ENCODE measurements at places on chromosomes 7 and 10. TPM values are rescaled to one million over a fixed set of nuclear protein-coding genes. Genes with fewer than 3 reads are reported as not detected.

Gene MYL7
- total RNA-seq: not detected

Gene GFRA1
- not detected for total RNA-seq

Gene NUP205
- total RNA-seq: 56.3 TPM

Gene NEURL1
- total RNA-seq: 1.1 TPM

Gene FAM171A1
- 2.4 TPM for total RNA-seq

Gene EBLN1
- total RNA-seq: not detected

Gene ARHGAP22
- total RNA-seq: 0.42 TPM

Gene ABCB1
- 1.2 TPM for total RNA-seq

Gene CRHR2
- not detected for total RNA-seq

Gene SFMBT2
- 21.2 TPM for total RNA-seq

Gene PNLIPRP3
- not detected for total RNA-seq

Gene STEAP2
- total RNA-seq: not detected

Gene CCDC186
- total RNA-seq: 60.1 TPM

Gene CYP3A4
- not detected for total RNA-seq

Gene AASS
- 3.1 TPM for total RNA-seq

Gene GPC2
- 7.0 TPM for total RNA-seq

Gene HK1
- total RNA-seq: 86.4 TPM

Gene PAX2
- total RNA-seq: not detected

DNA sequence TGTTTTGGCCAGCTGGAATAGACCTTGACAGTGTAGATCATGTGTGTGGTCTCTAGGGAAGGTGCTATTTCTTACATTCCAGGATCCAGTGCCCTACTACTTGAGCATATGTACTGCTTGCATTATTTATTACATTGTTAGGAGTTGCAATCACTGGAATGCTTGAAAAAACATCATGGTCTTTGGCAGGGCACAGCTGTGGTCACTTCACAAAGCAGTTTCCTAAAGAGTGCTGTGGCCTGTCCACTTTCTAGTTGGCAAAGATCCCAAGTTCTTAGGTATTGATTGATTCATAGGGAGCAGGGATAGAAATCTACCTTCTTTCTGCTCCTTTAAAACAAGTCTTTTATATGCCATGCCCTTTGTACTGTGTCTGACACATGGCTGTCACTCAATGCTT lies 4.6 kb downstream of the C7orf25 start:
- DNase-seq: no peak

GRCh38 chr7:70566671-70567070 lies 565.3 kb upstream of the GALNT17 start:
- no peak for DNase-seq

- DNase-seq: no peak
Observed at GRCh38 chr7:52944921-52945320, 90.5 kb upstream of the POM121L12 start.

DNA sequence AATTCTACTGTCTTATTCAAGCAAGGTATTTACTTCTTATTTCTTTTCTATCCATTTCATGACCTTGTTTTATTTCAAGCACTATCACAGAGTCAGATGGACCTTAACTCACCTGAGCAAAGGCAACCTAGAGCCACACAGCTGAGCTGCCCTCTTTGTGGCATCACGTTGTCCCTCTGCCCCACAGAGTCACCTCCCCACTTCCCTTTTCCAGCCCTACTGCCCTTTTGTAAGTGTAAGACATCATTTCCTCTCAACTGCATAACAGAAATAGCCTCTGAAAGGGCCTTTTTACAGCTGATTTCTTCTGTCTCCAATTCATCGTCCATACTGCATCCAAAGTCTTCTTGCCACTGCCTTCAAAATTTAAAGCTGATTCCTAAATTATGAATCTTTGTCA lies 946.0 kb downstream of the NRG3 start:
- no peak for DNase-seq

GRCh38 chr7:21912305-21912704 lies 33.4 kb downstream of the CDCA7L start:
- no peak for DNase-seq

- DNase-seq: no peak
Observed at GRCh38 chr10:80444124-80444523, 10.0 kb upstream of the TSPAN14 start.

- no peak for DNase-seq
Observed at GRCh38 chr10:95403700-95404461, 113.1 kb upstream of the PDLIM1 start.

DNA sequence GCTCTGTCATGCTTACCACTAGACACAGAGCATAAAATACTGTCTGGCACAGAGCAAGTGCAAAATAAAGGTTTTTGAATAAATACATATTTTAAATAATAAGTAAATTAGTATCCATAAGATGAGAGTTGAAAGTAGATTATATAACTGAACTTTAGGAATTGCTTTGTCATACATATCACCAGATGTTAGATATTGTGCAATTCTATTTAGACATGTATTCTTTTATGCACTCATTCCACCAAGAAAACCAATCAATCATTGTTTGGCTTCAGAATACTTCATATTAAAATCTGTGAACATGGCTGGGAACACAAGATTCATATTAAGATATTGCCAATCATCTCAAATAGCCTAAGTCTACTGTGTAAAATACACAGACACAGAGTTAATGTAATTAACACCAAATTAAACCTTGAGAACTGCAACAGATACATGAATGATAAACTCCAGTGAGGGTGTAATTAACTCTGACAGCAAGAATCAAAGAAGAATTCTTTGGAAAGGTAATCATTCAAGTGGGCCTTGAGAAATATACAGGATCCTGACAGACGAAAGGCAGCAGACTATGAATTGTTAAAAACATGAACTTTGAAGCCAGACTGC lies 201.0 kb upstream of the PTN start:
- DNase-seq: no peak

GRCh38 chr10:80165173-80165572 lies 32.6 kb downstream of the PLAC9 start:
- no peak for DNase-seq

- DNase-seq: no peak
Observed at GRCh38 chr10:3045471-3046209, 21.7 kb upstream of the PFKP start.

- no peak for DNase-seq
Observed at GRCh38 chr10:94626476-94626875, 57.1 kb upstream of the CYP2C18 start.

DNA sequence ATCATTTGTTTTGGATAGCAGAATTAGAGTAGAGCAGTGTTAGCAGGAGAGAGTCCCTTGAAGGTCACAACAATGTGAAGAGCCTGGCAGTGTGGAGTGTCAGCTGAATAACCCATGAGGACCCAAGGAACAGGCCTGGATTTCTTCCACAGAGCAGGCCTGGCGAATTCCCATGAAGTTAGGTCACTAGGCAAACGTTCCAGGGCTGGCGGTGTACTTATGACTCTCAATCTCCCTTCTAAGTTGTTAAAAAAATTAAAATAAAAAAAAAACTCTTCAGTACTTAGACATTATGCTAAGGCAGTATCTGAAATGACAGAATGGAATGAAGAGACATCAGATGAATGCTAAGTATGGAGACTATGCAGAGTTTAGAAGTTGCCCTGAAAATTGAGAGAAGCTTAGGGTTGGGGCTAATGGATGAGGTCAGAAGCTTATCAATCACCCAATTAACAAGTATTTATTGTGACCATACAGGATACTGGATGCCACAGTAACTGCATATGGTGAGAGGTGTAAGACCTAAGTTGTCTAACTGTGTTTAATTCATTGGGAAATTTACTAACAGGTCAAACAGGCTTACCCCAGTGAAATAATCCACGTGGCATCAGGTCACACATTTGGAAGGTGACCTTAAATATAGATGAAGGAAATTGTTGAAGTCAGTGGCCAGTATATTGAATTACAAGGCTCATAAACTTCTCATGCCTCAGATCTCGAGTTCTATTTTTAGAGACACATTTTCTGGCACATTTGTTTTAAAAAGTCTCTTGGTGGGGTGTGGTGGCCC lies 126.2 kb upstream of the NRP1 start:
- DNase-seq: no peak

DNA sequence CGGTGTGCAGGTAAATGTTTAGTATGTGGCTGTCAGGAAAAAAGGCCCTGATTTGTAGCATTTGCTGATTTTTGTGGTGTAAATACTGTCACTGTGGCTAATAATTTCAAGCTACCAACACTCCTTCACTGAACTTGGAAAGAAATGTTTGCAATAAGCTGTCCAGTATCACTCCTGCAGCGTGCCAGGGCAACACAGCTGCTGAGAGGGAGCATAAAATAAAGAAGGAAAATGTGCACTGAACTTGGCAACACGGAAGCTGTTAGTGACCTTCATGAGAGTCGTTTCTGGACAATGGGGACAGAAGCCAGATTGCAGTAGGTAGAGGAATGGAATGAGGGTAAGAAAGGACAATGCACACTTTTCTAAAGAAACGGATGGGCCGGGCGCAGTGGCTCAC lies 37.9 kb upstream of the FHIP2A start:
- DNase-seq: no peak

GRCh38 chr10:124047427-124048152 lies 45.8 kb downstream of the CHST15 start:
- no peak for DNase-seq

DNA sequence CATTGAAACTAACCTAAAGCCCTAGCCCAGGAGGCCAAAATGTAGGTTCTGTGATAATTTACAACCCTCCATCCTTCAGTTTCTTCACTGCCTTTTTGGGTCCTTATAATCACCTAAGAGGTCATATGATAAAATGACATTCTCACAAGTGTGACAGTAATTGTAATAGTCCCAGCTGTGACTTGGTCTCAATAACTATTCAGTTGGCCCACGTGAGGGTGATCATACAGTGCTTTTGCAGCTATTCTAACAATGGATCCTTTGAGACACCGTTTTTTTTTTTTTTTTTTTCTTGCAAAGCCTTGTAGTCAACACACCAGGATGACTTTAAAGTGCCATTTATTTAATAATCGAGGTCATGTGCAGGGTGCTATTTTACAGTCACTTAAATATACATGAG lies 760.0 kb downstream of the PHTF2 start:
- DNase-seq: no peak

DNA sequence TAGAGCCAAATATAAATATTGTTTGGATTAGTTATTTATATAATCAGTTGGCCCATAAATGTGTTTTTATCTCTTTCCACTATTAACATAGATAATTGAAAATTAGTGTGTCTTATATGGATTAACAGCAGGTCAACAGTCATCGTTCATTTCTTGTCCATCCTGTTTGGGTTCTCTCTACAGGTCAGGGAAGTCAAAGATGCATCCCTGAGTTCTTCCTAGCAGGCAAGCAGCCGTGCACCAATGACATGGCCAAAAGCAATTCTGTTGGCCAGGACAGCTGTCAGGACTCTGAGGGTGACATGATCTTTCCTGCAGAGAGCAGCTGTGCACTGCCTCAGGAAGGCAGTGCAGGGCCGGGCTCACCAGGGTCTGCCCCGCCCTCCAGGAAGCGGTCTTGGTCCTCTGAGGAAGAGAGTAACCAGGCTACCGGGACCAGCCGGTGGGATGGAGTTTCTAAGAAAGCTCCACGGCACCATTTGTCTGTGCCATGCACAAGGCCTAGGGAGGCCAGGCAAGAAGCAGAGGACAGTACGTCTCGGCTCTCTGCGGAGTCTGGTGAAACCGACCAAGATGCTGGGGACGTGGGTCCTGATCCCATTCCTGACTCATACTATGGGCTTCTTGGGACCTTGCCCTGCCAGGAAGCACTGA lies 15.9 kb downstream of the FBH1 start:
- DNase-seq: no peak

- no peak for DNase-seq
Observed at GRCh38 chr10:96263176-96263575, 8.2 kb downstream of the BLNK start.

- peak; percentile 82 for DNase-seq
Observed at GRCh38 chr7:50166997-50167965, 74.2 kb upstream of the ZPBP start.

- DNase-seq: no peak
Observed at GRCh38 chr7:46034056-46034768, 113.1 kb upstream of the IGFBP3 start.

DNA sequence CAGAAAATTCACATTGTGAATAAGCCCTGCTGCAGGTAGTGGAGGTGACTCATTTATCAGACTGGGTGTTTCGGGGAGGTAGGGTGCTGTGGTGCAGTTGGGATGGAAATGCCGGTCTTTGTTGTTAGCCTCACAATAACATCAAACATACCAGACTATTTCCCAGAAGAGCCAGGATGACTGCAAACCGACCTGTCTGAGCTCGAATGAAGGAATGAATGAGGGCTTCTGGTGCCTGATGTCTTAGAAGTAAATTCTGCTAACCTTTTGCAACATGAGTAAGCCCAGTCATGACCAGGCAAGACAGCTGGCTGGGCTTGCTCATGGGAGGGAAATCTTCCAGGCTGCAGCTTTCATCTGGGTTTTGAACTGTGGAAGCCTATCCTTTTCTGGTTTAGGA lies 2.4 kb upstream of the VDAC2 start:
- DNase-seq: peak; percentile 15

DNA sequence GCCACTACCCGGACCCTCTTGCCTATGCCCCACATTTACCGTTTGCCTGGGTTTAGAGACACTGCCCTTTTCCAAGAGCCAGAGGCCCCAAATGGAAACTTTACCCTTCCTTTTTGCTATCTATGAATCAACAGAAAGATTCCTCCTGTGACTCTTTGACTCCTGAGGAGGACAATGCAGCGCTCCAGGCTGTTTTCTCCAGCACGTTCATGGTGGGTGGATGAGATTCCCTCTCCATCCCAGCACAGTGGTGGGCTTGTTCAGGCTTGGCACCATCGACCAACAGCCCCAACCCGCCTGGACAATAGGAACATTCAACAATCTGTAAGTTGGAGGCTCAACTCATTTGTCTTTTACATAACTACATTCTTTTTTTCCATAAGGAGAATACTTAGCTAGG lies 55.9 kb downstream of the DLD start:
- DNase-seq: no peak

DNA sequence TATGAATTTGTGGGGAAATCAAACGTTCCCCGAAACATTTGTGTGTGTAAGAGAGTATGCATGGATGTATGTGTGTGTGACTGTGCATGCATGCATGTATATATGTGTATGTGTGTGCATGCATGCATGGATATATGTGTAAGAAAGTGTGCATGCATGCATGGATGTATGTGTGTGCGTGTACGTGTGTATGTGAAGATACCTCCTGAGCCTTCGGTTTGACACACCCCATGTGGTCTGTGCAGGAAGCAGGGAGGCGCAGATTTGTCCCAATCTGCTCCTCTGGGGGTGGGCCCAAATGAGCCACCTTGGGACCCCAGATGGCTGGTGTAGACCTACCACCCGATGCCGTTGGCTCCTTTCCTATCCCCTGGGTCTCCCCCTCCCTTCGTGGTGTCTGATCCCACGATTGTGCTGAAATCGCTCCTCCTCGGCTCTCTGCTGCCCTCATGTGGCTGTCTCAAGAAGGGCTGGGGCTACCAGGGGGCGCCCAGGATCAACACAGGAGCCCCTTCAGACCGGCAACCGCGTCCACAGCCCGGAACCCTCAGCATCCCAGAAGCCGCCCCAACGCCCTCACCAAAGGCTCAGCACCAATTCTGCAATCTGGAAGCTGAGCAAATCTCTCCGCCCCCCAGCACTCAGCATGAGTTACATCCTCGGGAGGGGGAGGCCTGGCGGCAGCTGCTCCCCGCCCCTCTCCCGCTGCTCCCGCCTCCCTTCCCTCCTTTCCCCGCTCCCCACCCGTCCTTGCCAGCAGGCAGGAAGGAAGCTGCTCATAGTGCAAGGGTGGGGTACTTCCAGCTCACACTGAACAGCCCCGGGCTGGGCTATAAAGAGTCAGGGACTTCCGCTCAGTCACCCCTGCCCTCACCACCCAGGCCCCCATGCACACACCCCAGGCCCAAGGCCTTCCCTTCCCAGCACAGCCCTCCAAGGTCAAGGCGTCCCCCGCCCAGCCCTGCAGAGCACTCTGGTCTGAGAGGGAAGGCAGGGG lies 2.3 kb upstream of the NOS3 start:
- peak; percentile 68 for DNase-seq

- DNase-seq: no peak
Observed at GRCh38 chr10:67609996-67610793, 85.8 kb downstream of the CTNNA3 start.
